NCI-H510A (cell line): ENCODE measurements at places on chromosomes 16 and 17.

DNA sequence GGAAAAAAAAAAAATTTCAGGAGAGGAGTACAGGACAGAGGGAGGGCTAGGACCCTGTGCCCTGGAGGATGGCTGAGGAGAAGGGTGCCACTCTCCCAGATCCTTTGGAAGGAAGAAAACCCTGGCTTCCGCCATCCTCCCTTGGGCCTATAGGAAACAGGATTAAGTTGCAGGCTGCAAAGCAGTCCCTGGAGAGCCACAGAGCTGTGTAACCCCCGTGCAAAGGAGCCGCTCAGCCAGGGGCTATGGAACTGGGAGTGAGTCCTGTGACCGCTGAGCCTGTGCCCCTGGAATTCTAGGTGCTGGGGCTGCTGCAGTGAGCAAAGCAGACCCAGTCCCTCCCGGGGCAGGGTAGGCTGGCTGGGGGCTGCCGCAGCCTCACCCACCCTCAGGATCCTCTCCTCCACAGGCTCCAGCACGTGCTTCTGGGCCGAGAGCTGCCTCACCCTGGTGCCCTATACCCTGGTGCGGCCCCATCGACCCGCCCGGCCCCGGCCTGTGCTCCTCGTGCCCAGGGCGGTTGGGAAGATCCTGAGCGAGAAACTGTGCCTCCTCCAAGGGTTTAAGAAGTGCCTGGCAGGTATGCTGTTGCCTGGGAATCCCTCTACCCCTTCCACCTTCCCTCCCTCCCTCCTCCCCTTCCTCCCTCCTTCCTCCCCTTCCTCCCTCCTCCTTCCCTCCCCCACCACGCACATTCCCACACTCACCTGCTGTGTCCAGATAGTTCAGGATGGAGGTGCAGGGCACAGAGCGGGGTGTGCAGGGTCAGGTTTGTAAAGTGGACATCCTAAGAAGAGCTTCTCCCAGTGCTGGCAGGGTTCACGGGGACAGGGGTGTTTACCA lies 15.3 kb downstream of the SGSH start:
- DNase-seq = no peak

- DNase-seq = no peak
Measured at GRCh38 chr16:23959752-23960072, 123.9 kb downstream of the PRKCB start.

- no peak for DNase-seq
Measured at GRCh38 chr16:65124212-65124548, 2.3 kb upstream of the CDH11 start.

DNA sequence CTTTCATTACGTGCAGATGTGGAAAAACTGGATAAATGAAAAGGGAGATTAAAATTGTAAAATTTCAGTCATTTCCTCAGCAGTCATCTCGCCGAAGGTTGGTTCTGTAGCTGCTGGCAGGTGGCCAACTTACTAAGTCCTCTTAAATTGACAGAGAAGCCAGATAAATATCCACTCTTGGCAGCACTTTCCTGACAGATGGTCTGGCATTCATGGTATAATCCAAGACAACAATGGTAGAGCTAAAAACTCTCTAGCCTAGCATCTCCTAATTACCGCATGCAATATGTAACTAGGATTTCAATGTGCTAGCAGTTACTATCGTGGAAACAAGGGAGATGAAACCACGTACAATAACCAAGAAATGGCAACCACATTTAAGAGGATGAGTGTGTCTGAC lies 306.3 kb downstream of the CNTNAP4 start:
- DNase-seq = peak; percentile 28

- DNase-seq = no peak
Measured at GRCh38 chr17:39252788-39253460, 27.2 kb upstream of the STAC2 start.

DNA sequence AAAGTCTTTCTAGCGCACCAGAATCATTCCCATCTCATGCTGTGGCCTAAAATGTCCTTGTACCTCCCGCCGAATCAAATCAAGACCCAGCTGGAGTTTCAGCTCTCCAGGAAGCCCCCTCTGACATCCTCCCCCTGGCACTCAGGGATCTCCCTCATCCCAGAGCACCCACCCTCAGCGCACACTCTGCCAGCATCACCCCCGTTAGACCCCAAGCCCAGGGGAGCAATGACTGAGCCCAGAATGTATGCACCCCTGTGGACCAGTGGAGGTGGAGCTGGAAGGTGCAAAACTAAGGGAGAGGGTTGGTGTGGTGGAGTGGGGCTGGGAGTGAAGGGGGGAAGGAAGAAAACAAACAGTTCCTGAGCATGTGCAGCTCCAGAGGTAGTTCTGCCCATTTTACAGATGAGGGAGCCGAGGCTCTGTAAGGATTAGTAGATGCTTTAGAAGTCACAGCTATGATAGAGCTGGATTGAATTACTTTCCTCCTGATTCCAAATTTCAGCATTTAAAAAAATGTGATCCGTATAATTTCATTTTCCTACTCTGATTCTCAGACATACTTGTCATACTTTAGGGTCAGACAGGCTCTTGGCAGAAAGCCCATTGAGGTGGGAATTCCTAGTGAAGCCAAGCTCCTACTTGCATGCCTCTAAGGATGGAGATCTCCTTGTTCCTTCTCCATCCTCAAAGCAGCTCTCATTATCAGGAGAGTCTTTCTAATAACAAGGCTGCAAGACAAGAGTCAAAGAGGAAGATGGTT lies 242.7 kb downstream of the KATNIP start:
- DNase-seq = no peak

DNA sequence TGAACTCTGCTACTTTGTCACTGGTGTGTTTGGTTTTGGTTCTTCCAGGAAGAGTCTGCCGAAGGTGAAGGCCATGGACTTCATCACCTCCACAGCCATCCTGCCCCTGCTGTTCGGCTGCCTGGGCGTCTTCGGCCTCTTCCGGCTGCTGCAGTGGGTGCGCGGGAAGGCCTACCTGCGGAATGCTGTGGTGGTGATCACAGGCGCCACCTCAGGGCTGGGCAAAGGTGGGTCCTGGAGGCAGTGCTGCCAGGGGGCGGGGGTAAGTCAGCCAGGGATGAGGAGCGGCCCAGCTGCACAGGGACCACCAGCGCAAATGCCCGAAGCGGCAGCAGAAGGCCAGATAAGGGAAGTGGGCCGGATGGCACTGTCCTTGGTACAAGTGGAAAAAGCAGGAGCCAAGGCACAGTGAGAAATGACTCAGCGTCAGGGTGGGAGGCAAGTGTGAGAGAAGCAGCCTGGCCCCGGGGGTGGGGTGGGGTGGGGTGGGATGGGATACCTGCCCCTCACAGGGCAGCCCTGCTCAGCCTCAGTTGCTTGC lies 41.9 kb downstream of the TMEM11 start:
- no peak for DNase-seq

DNA sequence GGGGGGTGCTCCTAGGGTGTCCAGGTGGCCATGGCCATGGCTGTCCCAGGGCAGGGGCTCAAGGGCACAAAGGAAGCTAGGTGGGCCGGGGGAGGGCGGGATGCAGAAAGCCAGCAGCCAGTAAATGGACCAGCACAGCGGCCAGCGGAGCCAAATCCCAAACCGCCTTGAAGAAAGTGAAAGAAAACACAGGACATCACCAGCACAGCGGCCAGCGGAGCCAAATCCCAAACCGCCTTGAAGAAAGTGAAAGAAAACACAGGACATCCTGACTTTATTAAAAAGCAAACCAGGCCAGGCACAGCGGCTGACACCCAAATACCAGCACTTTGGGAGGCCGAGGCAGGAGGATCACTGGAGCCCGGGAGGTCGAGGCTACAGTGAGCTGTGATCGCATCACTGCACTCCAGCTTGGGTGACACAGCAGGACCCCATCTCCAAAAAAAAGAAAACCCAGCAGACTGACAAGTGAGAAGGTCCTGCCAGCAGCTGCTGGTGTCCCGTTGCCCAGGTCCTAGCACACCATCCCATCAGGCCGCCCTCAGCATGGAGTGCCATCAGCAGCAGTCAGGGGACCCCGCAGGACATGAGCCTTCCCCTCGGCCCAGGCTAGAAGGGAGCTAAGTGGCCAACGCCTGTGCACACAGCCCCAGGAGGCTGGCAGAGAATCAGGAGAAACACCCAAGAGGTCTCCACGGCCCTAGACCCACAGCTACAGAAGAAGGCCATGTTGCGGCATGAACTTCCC lies 17.0 kb downstream of the SLC38A10 start:
- no peak for DNase-seq

DNA sequence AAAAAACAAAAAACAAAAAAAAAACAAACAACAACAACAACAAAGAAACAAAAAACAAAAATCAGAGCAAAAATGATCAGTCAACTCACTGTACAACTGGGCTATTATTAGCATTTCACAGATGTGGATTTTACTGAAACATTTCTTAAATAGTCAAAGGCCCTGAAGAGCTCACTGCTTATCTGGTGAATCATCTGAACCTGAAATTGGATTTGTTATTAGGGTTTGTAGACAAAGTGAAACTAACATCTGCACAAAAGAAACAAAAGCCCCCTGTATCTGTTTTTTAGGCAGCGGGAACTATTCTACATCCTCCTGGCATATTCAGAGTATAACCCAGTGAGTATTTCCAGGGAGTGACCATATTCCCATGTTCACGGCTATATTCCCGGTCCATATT lies 32.6 kb upstream of the KSR1 start:
- DNase-seq = no peak

DNA sequence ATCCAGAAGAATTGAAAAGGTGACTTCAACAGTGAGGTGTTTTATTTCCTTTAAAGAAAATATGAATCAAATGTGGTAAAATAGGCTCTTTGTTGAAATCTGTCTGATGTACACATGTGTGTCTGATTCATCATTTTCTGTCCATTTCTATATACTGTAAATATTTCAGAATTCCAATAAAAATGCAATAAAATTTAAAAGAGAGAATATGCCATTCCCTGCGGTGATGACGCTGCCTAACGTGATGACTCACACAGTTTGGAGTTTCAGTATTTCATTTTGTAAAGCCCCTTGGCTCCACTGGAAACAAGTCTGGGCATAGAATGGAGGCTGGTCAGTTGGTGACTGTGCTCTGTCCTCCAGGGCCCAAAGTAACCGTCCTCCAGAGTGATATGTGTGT lies 482.5 kb upstream of the CDH5 start:
- DNase-seq = no peak

- DNase-seq = no peak
Measured at GRCh38 chr17:57442914-57443571, 186.7 kb downstream of the MSI2 start.

- DNase-seq = no peak
Measured at GRCh38 chr16:57785924-57786323, 16.4 kb downstream of the KIFC3 start.

GRCh38 chr16:28898266-28898665 lies 20.0 kb downstream of the ATP2A1 start:
- no peak for DNase-seq

GRCh38 chr16:324451-325334 lies 27.8 kb downstream of the AXIN1 start:
- DNase-seq = no peak

DNA sequence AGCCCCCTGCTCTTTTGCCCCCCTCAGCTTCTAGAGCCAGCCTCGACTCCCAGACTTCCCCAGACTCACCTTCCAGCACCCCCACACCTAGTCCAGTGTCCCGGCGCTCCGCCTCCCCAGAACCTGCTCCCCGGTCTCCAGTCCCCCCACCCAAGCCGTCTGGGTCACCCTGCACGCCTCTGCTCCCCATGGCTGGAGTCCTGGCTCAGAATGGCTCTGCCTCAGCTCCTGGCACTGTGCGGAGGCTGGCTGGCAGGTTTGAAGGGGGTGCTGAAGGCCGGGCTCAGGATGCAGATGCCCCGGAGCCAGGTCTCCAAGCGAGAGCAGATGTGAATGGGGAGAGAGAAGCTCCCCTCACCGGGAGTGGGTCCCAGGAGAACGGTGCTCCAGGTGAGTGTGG lies 2.2 kb downstream of the ARHGEF15 start:
- no peak for DNase-seq

GRCh38 chr17:79246225-79247190 lies 171.9 kb downstream of the ENGASE start:
- no peak for DNase-seq

DNA sequence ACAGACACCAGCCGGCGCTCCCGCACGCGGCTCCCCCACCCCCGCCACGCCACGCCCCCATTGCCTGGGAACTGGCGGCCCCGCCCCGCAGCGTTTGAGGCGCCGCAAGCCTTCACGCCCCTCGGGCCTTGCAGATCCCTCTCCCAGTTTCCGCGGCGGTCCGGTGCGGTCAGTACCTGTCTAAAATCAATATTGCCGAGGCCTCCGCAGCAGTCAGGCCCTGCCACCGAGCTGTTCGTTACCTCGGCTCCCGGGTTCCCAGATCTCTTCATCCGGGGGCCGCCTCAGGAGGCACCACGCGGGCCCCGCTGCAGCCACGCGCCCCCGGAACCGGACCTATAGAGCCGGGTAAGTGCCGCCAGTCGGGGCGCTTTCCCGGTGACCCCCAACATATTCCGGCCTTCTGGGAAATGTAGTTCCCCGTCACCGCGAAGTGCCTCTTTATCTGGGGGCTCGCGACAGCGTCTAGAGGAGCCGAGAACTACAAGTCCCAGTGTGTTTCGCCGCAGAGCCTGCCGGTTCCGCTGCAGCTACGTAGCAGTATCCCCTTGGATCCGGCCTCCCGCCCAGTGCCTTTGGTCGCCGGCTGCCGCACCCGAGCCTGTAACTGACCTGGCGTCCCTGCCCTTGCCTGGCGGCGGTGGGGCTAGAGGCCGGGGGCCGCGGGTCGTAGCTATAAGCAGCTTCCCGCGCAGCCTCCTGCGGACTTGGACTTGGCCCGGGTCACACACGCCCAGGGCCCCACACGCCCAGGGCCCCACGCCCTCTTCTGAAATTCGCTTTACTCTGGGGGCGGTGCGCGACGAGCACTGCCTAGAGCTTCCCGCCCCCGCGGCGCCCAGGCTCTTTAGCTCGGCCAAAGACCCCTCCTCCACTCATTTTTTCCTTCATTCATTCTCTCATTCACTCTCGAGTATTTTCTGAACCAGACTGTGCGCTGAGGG lies at the start of gene PEMT:
Gene PEMT (minus strand): TSS at position 354 of the 944 bp plus-strand sequence. CDS start 82 bp downstream, at position 272.
- peak; percentile 94 for DNase-seq

- no peak for DNase-seq
Measured at GRCh38 chr17:65998675-65999074, 193.3 kb downstream of the CEP112 start.

- no peak for DNase-seq
Measured at GRCh38 chr17:79294459-79295071, 219.9 kb downstream of the ENGASE start.
